ENCODE measurements at places on chromosomes 12 and 14.

GRCh38 chr14:102823546-102823945, 46.3 kb downstream of the TRAF3 start:
- DNase-seq = no peak

DNA sequence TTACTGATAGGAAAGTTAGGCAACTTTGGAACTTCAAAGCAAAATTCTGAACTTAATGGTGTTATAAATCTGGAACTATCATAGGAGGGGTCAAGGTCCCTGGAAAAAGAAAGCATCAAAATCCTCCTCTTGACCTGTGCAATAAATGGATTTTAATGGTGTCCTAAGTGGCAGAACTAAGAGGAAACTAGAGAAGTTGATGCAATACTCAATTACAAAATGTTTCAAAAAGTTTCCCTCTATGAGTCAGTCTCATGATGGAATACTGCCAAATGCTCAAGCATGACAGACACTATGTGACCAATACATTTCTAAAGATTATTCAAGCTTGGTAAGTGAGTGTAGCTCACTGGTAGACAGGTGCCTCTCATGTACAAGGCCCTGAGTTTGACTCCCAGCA, 47.7 kb upstream of the ERGIC2 start:
- DNase-seq = no peak

GRCh38 chr14:64196814-64197411, 97.3 kb downstream of the ESR2 start:
- DNase-seq = no peak

GRCh38 chr12:25101092-25101445, 93.9 kb downstream of the DNAI7 start:
- no peak for DNase-seq

DNA sequence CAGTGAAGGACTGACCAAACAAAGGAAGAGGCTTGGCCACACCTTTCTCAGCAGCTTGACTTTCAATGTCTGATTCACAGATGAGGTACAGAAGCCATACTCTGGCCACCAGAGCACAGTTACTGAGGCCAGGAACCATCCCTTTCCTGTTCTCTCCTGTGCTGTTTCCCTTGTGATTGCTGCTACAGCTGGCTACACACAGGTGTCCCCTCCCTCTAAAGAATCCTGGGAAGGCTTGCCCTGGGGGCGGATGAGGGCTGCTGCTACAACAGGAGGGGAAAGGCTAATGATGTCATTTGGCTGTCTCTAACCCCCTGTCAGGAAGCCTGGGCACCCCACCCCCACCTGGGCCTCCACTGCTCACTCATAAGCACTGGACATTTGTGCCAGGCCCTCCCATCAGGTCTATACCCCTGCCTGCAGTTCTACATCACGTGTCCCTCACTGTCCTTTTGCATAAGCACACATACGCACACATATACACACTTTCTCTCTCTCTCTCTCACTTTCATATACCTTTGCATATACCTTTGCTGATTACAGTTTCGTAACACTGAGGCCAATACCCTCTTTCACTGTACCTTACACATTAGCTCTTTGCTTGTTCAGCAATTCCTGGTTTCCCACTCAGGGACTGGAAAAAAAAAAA, 41.4 kb downstream of the PRPF40B start:
- DNase-seq = no peak

- no peak for DNase-seq
These were observed 506.9 kb downstream of the FOXG1 start for GRCh38 chr14:29273513-29273912.

DNA sequence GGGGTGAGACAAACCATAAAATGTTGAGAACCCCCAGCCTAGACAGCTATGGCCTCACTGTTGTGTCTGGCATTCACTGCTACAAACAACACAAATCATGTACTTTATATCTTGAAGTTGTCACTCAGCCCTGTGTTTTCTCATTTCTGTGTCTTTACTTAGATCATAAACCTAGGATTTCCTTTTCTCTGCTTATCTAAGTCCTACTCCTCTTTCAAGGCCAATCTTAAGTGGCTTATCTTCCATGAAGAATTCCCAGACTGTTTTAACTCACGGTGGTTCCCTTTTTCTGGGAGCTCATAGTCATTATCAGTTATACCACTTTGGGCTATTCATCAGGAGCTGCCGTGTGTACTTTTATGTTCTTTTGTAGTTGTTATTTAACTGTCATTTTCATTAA, 42.1 kb downstream of the FLRT2 start:
- no peak for DNase-seq

GRCh38 chr12:116759783-116760621, 21.9 kb downstream of the RNFT2 start:
- DNase-seq = peak; percentile 7

GRCh38 chr14:101074196-101075024, 170.9 kb upstream of the RTL1 start:
- no peak for DNase-seq

GRCh38 chr12:78004249-78005093, 173.8 kb downstream of the NAV3 start:
- no peak for DNase-seq

DNA sequence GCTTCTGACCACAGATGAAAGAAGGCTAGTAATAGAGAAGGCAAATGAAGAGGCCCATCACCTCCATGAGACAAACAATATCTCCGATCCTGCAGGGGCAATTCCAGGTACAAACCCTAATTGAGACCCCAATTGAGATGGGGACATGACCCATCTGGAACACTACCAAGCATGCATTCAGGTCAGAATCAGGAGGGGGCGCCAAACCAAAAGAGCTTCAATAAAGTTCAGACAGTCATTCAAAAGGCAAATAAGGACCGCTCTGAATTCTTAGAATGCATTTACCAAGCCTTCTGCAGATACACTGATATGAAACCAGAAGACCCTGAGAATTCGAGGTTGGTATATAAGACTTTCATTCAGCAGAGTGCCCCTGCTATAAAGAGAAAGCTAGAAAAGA, 10.2 kb upstream of the EDDM3B start:
- no peak for DNase-seq

- DNase-seq = no peak
These were observed 18.0 kb upstream of the DLK1 start for GRCh38 chr14:100708425-100709288.

- DNase-seq = no peak
These were observed 1.3 kb downstream of the TEAD4 start for GRCh38 chr12:2960390-2960956.

- no peak for DNase-seq
These were observed 57.1 kb downstream of the ATP2A2 start for GRCh38 chr12:110337912-110338710.

GRCh38 chr12:25839470-25839869, 119.0 kb upstream of the RASSF8 start:
- DNase-seq = no peak

DNA sequence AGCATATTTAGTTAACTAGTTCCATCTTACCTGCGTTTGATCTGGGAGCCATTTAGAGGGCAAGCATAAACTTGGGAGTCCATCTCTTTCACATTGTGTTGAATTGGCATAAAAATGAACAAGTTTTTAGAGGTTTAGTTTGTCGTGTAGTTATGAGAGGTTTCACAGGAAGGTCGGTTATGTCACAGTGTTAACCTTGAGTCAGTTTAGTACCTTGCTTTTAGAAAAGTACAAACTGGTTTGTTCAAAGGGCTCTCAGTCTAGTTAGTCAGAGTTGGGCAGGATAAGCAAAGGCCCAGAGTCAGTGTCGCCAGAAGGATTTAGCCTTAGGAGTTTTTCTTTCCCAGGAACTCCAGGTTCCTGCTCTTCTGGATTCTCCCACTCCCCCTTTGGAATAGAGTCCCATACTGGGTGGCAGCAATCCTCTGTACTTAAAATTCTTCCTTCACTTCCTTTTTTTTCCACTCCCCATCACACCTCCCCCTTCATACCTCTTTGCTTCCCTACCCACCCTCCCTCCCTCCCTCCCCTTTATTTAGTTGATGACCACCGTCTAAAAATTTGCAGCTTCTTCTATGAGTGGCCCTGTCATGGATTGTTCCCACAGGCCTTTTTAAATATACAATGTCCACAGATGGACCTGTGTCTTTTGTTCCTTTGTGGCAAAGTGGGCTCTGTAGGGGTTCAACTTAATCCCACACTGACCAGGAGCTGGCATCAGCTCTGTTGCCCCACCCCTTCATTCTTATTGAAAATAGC, 12.1 kb downstream of the PCBP2 start:
- DNase-seq = no peak

- DNase-seq = no peak
These were observed 28.1 kb downstream of the OR10P1 start for GRCh38 chr12:55664826-55665225.

- no peak for DNase-seq
These were observed 229.4 kb downstream of the CHST11 start for GRCh38 chr12:104686196-104686595.

DNA sequence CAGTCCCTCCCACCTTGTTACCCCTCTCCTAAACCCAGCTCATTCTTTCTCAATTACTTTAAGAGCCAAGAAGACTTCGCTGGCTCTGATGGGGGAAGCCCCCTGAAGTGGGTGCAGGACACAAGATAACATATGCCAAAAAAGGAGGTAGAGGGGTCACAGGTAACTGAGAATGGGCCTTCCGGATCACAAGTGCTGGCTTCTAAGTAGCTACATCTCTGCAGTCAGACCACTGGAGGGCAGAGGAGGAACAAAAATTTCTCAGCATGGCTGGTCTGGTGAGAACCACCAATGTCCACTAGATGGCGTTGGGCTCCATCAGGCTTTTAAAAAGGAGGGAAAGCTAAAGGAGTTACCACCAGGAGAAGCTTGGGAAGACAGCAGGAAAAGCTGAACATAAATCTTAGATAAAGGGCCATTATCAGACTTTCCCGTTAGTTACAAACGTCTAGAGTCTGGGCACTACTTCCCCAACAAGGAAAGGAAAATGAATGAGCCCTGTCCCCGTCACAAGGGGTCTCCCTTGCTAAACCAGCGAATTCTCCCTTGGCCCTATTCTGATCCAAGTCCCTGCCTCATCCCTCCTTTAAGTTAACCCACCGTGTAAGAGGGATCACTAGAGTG, 11.6 kb upstream of the CDH24 start:
- peak; percentile 67 for DNase-seq

DNA sequence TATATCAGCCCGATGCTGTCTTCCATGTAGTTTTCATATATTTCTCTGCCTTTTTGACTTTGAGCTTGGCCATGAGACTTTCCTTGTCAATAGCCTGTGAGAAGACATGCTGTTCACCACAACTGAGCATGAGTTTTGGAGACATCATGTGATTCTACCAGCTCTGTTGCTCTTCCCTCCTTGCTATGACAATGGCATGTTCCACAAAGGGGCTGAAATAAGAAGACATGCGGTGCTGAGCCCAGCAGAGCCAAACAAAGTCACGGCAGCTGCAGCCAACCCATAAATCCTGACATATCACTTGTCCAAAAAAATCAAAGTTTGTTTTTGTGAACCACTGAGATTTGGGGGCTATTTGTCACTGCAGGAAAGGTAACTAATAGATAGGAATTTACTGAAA, 343.4 kb upstream of the KITLG start:
- no peak for DNase-seq

DNA sequence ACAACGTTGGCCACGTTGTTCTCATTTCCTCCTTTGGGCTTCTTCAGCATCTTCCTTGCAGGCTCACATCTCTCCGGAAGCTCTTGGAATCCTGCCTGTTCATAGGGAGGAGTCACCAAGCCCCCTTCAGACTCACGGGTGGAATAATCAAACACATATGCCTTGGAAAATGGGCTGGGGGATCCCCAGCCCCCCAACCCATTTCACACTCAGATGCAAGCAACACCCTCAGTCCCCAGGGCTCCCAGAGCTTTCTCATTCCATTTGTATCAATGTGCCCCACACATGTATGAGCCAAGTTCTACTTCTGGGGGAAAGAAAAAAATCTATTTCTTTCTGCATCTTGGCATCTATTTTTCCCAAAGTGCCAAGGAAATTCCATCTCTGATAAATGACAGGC, 33.1 kb downstream of the WSCD2 start:
- no peak for DNase-seq

DNA sequence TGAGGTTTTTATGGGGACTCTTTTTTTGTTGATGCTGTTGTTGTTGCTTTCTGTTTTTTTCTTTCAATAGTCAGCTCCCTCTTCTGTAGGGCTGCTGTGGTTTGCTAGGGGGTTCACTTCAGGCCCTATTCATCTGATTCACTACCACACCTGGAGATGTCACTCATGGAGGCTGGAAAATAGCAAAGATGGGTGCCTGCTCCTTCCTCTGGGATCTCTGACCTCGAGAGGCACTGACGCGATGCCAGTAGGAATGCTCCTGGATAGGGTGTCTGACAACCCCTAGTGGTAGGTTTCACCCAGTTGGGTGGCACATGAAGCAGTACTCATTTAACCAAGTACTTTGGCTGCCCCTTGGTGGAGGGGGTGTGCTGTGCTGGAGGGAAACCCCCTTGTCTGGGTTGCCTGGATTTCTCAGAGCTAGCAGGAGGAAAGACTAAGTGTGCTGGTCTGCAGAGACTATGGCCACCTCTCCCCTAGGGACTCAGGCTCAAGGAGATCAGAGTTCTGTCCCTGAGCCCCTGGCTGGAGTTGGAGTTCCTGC, 745.5 kb downstream of the TMTC2 start:
- no peak for DNase-seq

DNA sequence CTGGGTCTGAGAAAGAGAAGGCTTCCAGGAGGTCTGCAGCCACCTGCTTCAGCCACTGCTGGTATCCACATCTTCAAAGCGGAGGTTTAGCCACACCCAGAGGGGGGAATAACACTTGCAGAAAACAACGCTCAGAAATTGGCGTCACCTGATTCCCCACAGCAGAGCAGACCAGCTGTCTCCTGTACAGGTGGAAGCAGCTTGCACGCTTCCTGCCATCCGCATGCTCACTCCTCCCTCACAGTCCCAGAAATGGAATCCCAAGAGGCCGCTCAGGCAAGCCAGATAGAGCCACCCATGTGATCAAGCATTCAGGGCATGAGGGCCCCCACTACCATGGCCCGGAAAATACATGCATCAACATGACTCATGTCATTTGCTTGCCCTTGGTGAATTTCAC, 112.2 kb upstream of the DIO3 start:
- no peak for DNase-seq

- no peak for DNase-seq
These were observed 160.4 kb downstream of the AACS start for GRCh38 chr12:125225641-125226040.

- DNase-seq = no peak
These were observed 15.1 kb downstream of the RNF41 start for GRCh38 chr12:56206452-56207166.

DNA sequence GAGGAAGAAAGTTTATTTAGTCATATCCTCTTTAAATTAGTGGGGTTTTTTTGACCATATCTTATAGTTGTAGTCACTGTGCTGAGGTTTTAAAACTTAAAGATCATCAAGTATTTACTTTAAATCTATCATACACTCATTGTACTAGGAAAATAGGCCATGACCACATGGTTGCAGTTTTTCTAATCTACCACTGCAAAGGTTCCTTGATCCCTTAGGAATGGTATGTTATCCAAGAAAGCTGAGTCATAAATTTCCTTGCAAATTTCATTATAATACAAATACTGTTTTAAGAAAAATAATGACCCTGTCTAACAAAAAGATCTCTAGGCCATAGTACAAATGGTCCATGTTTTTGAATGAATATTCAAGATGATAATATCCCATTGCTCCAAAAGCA, 74.7 kb downstream of the DBX2 start:
- DNase-seq = no peak

- no peak for DNase-seq
These were observed 216.5 kb downstream of the PHLDA1 start for GRCh38 chr12:75814851-75815754.

Data from stimulated activated CD4-positive, alpha-beta T cell treated with anti-CD3 and anti-CD28 coated beads, Interleukin-1b, Interleukin-23, amount 100 ng/mL, for 4 hours (primary cell).